Activated CD4-positive, alpha-beta T cell treated with anti-CD3 and anti-CD28 coated beads for 36 hours (primary cell): ENCODE measurements at places on chromosomes 13 and 19. TPM values are rescaled to one million over a fixed set of nuclear protein-coding genes. Genes with fewer than 3 reads are reported as not detected.

- no peak for DNase-seq
- no peaks in the 10 kb centered on the region for H3K36me3 ChIP-seq
- no peaks in the 10 kb centered on the region for H3K4me1 ChIP-seq
- no peak overlapping the region for H3K27ac ChIP-seq
These were observed 871.4 kb upstream of the GPC6 start for GRCh38 chr13:92355213-92355612.

- H3K4me3 ChIP-seq, result no peak overlapping the region
- H3K27me3 ChIP-seq, result peaks cover 16% of the 10 kb centered on the region
- no peaks in the 10 kb centered on the region for H3K4me1 ChIP-seq
- DNase-seq, result no peak
- H3K27ac ChIP-seq, result no peak overlapping the region
- H3K36me3 ChIP-seq, result no peaks in the 10 kb centered on the region
These were observed 180.0 kb downstream of the LHFPL6 start for GRCh38 chr13:39422845-39423565.

DNA sequence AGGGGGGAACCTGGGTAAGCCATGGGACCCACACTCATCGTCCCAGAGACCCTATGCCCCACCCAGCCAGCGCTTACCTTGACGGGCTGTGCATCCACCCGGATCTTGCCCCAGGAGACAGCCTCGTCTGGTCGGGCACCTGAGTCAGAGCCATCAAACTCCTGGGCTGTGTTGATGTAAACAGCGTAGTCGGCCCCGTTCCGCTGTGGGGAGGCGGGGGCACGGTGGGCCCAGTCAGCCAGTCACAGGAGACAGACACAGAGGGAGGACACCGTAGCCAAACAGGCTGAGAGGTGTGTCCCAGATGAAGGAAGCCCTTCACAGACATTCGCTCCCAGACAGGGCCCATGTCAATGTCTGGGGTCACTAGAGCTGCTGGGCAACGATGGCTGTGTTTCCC is 5.7 kb downstream of the DHPS start:
- peaks cover 27% of the 10 kb centered on the region for H3K4me1 ChIP-seq
- DNase-seq, result no peak
- no peak overlapping the region for H3K4me3 ChIP-seq
- no peak overlapping the region for H3K27ac ChIP-seq
- H3K36me3 ChIP-seq, result peaks cover 60% of the 10 kb centered on the region
- H3K27me3 ChIP-seq, result no peaks in the 10 kb centered on the region

- H3K36me3 ChIP-seq, result peaks cover 33% of the 10 kb centered on the region
- H3K27ac ChIP-seq, result no peak overlapping the region
- no peak overlapping the region for H3K4me3 ChIP-seq
These were observed 31.5 kb downstream of the ABCC4 start for GRCh38 chr13:95269756-95270155.

- H3K4me1 ChIP-seq, result peaks cover 3% of the 10 kb centered on the region
- H3K36me3 ChIP-seq, result no peaks in the 10 kb centered on the region
- DNase-seq, result peak; percentile 4
- no peaks in the 10 kb centered on the region for H3K27me3 ChIP-seq
- peak overlapping the region; percentile 2 for H3K4me3 ChIP-seq
- peak overlapping the region; percentile 5 for H3K27ac ChIP-seq
These were observed 5.1 kb downstream of the GRK1 start for GRCh38 chr13:113672002-113672651.

DNA sequence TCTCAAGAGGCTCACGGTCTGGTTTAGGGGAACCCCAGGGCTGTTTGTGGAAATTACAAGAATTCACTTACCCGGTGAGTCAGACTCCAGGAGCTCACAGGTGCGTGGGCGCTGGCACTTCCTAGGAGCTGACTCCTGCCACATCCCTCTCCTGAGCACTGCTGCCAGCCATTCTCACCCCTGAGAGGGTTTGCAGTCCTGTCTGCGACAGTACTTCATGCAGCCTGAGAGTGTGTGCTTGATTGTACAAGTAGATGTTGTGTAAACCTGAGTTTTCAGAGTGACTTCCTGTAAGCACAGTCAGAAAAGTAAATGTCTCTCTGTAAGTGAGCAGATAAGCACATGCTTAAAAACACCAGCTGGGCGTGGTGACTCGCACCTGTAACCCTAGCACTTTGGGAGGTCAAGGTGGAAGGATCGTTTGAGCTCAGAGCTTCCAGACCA is 8.1 kb downstream of the MRPL4 start:
- peak overlapping the region; percentile 53 for H3K4me3 ChIP-seq
- H3K36me3 ChIP-seq, result peaks cover 41% of the 10 kb centered on the region
- peaks cover 24% of the 10 kb centered on the region for H3K4me1 ChIP-seq
- DNase-seq, result peak; percentile 89
- no peaks in the 10 kb centered on the region for H3K27me3 ChIP-seq

DNA sequence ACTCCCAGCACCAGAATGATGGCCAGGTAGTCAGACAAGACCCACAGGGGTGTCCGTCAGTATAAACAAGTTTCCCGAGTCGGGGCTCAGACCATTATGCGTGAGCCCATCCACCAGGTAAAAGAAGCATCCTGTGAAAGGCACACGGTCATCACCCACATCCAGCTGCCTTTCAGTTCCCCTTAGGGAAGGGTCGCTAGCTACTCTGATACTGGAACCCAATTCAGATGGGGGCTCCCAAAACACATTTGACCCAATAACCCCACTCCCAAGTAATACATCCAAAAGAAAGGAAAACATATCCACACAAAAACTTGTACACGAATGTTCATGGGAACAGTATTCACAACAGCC is 66.8 kb downstream of the STK24 start:
- H3K36me3 ChIP-seq, result peaks cover 57% of the 10 kb centered on the region
- H3K4me1 ChIP-seq, result peaks cover 96% of the 10 kb centered on the region
- DNase-seq, result no peak
- H3K27ac ChIP-seq, result peak overlapping the region; percentile 93

The APOC1 gene
- total RNA-seq, result 2.8 TPM

The APLP1 gene
- 3.0 TPM for total RNA-seq
